ENCODE measurements at places on chromosomes 16 and 17.

DNA sequence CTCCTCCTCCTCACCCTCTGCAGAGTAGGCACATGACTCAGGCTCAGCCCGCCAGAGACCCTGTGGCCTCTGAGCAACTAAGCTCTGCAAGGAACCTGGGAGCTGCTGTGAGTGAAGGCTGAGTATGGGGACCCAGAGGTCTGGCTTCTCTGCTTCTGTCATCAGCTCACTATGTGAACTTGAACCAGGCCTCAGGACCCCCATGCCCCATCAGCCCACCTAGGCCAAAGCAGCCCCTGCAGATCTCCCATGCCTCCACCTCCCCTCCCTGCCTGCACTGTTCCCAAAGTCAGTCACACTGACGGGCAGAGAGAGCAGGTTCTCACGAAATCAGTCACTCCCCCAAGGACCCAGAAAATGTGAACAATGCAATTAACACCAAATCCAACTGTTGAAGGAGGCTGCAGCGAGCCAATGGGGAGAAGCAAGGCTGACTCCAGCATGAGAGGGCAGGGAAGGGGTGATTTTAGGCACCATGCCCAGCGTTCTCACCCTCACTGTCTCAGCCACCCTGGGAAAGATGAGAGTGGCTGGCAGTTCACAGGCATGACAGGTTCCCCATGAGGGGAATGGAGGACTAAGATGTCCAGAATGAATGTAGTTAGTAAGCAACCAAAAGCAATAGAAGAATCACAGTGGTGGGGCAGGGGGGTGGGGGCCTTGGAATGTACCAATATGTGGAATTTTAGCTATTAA, 60.6 kb downstream of the BEAN1 start:
- DNase-seq: no peak

GRCh38 chr16:55655381-55655896, 349 bp upstream of the SLC6A2 start:
- DNase-seq: peak; percentile 94

- DNase-seq: no peak
Measured at GRCh38 chr17:50420419-50421112, 5.5 kb upstream of the ACSF2 start.

- DNase-seq: no peak
Measured at GRCh38 chr17:48441231-48441711, 11.3 kb upstream of the SKAP1 start.

GRCh38 chr17:38733982-38734973, 4.1 kb downstream of the CISD3 start:
- peak; percentile 55 for DNase-seq

- no peak for DNase-seq
Measured at GRCh38 chr16:10390867-10391266, 5.0 kb downstream of the ATF7IP2 start.
